ENCODE measurements at places on chromosomes 1 and 21. TPM values are rescaled to one million over a fixed set of nuclear protein-coding genes. Genes with fewer than 3 reads are reported as not detected.
A peak's percentile ranks its signal among the peaks of the same experiment; 100 is the strongest.

DNA sequence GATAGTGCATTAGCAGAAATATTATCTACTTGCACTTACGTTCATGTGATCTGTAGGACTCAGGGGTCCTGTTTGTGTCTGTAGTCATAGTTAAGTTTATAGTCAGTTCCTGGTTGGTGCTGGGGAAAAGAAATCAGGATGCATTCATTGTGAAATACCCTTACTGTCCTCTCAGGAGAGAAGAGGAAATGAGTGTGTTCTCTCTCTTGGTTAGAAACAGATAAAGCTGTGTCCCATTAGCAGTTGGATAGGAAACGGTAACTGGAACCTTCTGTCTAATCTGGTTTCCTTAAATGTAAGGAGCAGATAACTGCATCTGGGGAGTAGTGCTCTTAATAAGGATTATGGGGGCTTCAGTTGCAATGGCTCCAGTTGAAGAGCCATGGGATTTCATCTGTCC is 8.9 kb downstream of the SDCCAG8 start:
- H3K36me3 ChIP-seq: peaks cover 3% of the 10 kb centered on the region
- H3K4me1 ChIP-seq: peaks cover 3% of the 10 kb centered on the region
- H3K27ac ChIP-seq: peak overlapping the region; percentile 69
- DNase-seq: peak; percentile 75
- no peaks in the 10 kb centered on the region for H3K27me3 ChIP-seq

GRCh38 chr1:39500862-39501389 is 9.5 kb downstream of the BMP8A start:
- no peaks in the 10 kb centered on the region for H3K4me1 ChIP-seq
- H3K27ac ChIP-seq: no peak overlapping the region
- H3K27me3 ChIP-seq: no peaks in the 10 kb centered on the region
- DNase-seq: no peak
- no peaks in the 10 kb centered on the region for H3K36me3 ChIP-seq

DNA sequence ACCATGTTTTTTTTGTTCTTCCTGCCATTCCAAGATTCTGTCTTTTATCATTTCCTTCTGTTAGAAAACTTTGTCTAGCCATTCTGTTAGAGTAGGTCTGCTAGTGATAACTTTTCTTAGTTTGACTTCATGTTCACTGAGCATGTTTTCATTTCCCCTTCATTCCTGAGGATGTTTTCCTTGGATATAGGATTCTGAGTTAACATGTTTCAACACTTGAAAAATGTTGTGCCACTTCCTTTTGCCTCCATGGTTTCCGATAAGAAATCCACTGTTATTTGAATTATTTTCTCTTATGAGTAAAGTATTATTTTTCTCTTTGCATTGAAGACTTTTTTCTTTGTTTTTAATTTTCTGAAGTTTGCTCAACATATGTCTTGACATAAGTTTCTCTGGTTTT is 66.7 kb downstream of the ATP1A1 start:
- DNase-seq: no peak
- no peaks in the 10 kb centered on the region for H3K36me3 ChIP-seq
- no peaks in the 10 kb centered on the region for H3K27me3 ChIP-seq
- no peak overlapping the region for H3K27ac ChIP-seq

Gene TNFRSF4
- total RNA-seq: 3.2 TPM

Gene KRTAP11-1
- not detected for total RNA-seq

Measured in muscle of leg (tissue), 16 donors.